Myocyte (in vitro differentiated cells): ENCODE measurements at places on chromosomes 12 and 14. TPM values are rescaled to one million over a fixed set of nuclear protein-coding genes. Genes with fewer than 3 reads are reported as not detected.

Gene CFAP54
- 0.67 and 0.99 TPM in 2 replicates for total RNA-seq

Gene DACT1
- total RNA-seq = 9.7 and 30.4 TPM in 2 replicates

Gene PAPLN
- 0.16 and 0.31 TPM in 2 replicates for total RNA-seq

Gene TMCC3
- total RNA-seq = 6.0 and 10.5 TPM in 2 replicates
